ENCODE measurements at places on chromosomes 2 and 18.

DNA sequence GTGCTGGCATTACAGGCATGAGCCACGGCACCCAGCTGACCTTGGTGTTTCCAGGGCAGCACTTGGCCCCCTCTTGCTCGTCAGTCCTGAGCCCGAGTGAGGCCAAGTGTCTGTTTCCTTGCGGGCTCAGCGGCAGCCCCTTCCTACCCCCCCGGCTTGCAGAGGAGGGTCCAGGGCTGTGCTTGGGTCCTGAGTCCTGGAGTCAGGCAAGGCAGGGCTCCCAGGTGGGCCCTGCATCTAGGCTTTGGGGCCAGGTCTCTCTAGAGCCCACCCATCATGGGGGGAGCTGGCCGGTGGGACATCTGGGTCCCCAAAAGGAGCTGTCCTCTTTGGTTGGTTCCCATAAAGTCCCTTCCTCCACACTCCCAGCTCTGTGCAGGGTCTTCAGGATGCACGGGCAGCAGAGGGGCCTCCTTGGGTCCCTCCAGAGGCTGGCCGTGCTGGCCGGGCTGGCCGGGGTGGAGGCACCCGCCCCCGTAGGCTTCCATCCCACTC is 63.7 kb upstream of the HPCAL1 start:
- DNase-seq = no peak

DNA sequence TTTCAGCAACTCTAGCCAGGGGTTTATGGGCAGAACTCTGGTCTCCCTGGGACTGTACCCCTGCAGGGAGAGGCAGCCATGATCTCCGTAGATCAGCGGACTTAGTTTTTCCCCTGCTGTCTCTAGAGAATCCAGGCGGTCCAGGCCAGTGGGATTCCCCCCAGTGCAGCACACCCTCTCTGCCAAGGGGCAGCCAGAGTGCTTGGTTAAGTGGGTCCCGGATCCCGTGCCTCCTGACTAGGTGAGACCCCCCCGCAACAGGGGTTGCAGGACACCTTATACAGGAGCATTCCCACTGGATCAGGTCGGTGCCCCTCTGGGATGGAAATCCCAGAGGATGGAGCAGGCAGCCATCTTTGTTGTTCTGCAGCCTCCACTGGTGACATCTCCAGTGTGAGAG is 33.0 kb downstream of the WDPCP start:
- DNase-seq = no peak

DNA sequence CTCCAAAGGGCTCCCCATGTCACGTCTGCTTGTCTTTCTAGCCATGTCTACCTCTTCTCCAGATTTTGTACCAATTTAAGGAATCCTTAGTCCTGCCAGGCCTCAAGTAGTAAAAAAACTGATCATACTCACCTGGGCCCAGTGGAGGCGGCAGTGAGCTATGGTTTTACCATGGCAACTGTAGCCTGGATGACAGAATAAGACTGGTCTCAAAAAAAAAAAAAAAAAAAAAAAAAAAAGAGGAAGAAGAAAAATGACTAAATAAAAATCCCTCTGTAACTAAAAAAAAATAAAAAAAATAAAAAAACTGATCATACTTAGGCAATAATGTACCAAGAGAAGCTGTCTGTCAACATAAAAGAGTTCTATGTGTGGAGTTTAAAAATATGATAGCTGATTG is 221.6 kb downstream of the NR4A2 start:
- DNase-seq = no peak

DNA sequence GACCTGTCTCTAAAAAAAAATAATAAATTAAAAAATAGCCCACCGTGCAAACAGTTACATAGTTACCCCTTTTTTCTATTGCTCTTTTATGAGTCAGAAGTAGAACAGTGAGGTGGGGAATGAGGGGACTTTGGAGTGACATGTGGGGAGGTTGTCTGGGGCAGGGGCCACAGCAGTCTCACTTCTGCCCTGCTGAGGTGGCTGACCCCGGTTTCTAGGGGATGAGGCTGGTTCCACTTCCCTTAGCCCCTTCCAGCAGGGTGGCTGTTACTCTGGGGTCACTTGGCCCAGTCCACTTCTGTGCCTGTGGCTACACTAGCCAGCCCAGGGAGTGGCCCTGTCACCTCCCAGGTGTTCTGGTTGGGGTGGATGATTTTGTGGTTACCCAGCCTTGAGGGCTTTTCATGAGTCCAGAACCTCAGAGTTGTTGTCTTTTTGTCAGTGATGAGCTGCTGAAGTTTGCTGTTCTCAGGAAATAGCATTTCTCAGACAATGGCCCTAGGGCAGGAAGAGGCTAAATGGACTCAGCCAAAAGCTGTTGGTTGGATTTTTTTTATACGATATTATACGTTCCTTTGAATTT is 28.0 kb upstream of the SCLY start:
- no peak for DNase-seq

GRCh38 chr2:197286805-197287595 is 23.6 kb downstream of the ANKRD44 start:
- DNase-seq = peak; percentile 78

- DNase-seq = no peak
Observed at GRCh38 chr2:19709553-19709952, 192.2 kb downstream of the TTC32 start.

- no peak for DNase-seq
Observed at GRCh38 chr2:172768401-172768800, 32.8 kb downstream of the RAPGEF4 start.

Data from AG04450 (cell line).